ENCODE measurements at places on chromosomes 1 and 21. TPM values are rescaled to one million over a fixed set of nuclear protein-coding genes. Genes with fewer than 3 reads are reported as not detected.

PCAT6 gene
- 2.9 TPM for total RNA-seq

CELA3B gene
- total RNA-seq = not detected

SPRR3 gene
- not detected for total RNA-seq

ATP13A2 gene
- total RNA-seq = 27.4 TPM

SPRR2A gene
- not detected for total RNA-seq

HEYL gene
- 3.4 TPM for total RNA-seq

TMEM234 gene
- total RNA-seq = 10.0 TPM

FAM78B gene
- 0.24 TPM for total RNA-seq

PUSL1 gene
- 24.1 TPM for total RNA-seq

TLR5 gene
- total RNA-seq = 0.18 TPM

S100A16 gene
- total RNA-seq = 581 TPM

CD34 gene
- total RNA-seq = not detected
